CD4-positive, alpha-beta T cell treated with Interleukin-17A for 4 hours (primary cell): ENCODE measurements at places on chromosomes 3 and 15.

DNA sequence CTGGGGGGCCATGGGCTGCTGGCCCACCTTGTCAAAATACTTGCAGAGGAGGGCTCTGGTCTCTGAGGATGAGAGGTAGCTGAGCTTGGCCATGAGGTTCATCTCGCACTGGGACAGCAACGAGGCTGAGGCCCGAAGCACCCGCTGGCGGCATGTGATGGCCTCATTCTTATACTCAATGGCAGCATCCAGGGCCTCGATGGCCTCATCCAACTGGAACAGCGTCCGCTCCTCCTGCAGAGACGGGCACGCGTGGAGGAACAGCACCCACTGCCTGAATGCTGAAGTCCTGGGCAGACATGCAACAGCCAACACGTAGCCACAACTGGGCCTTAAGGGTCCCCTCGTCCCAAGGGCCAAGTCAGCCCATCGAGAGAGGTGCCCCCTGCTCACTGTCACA lies 25.0 kb downstream of the KIF7 start:
- no peak for DNase-seq

GRCh38 chr3:103644450-103644849 lies 1209.6 kb downstream of the ZPLD1 start:
- no peak for DNase-seq

DNA sequence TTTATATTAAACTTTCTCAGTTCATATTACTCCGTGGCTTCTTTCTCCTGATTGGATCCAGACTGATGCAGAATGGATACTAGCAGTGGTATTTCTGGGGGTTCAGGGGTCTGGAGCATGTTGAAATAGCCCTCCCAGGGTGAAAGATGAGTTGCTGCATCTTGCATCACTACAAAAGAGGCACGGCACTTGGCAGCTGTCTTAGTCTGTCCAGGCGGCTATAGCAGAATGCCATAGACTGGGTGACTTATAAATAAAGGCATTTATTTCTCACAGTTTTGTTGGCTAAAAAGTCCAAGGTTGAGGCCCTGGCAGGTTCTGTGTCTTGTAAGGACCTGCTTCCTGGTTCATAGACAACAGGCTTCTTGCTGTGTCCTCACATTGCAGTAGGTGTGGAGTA lies 660 bp upstream of the BCL2L10 start:
- DNase-seq: no peak

GRCh38 chr3:10554746-10555145 lies 49.4 kb upstream of the ATP2B2 start:
- DNase-seq: no peak

GRCh38 chr15:88232771-88233201 lies 23.8 kb downstream of the NTRK3 start:
- no peak for DNase-seq

DNA sequence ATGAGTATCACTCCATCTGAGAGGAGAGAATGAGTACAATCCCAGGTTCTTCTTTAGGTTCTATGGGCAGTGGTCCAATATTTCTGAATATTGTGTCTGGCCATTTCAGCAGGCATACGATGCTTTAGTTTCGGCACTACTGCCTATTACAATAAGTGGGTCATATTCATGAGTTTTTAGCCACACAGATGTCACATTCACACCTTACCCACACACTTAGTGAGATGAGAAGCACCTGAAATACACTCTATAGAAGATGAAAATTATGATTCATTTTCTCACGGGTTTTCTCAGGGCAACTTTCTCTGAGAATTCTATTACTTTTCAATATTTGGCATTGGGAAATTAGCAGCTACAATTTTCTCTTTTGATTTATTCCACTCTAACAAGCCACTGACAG lies 132.2 kb downstream of the TGFBR2 start:
- no peak for DNase-seq

DNA sequence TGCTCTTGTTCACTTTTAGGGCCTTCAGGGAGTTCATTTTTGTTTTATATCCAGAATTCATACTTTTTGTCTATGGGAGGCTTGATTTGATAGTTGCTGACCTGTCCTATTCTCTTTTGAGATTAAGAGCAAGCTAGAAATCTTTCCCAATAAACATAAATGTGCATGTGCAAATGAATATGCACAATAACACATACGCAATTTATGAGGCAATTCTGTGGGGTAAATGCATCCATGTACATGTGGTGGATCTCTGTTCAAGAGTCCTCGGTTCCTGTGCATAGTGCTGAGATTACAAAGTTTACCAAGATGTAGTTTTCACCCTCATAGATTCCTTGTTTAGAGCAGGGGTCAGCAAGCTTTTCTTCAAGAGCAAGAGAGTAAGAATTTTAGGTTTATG lies 640.7 kb downstream of the EDEM1 start:
- DNase-seq: no peak

DNA sequence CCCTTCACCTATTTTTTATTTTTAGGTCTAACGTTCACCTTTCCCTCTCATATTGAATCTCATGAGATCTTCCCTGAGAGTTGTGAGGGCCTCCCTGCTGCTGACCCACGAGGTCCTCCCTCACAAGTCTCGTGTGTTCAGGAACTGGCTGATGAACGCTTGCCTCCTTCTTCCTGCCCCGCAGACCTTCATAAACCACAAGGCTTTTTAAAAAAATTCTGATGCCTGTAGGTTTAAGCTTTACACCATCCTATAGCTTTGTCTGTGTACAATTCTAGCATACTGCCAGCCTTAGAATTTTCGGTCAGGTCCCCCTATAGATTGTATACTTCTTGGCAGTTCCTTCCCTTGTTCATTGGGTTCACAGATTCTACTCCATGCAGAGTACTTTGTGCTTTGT lies 50.5 kb downstream of the CHST2 start:
- peak; percentile 38 for DNase-seq

DNA sequence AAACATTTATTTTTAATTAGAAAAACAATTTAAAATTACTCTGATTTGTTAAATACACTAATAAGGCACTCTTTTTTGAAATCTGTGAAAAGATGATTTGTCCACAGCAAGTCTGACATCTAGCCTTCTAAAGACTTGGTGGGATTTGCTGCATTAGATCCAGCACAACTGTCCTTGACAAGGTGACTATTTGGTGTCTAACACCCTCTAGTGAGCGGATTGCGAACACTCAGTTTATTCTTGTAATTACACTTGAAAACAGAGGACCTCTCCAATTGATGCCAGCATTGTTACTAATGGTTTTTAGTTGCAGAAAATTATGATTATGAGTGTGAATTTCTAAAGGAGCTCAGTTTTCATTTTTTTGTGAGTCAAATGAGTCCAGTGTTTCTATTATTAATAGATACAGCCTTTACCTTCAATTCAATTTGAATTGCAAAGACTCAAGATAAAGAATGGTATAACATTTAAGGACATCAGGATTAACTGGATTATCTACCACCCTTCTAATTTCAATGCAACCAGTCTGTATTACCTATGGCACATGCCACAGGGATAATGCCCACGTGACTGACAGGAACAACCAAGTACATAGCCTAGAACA lies 29.7 kb upstream of the STRIT1 start:
- no peak for DNase-seq

DNA sequence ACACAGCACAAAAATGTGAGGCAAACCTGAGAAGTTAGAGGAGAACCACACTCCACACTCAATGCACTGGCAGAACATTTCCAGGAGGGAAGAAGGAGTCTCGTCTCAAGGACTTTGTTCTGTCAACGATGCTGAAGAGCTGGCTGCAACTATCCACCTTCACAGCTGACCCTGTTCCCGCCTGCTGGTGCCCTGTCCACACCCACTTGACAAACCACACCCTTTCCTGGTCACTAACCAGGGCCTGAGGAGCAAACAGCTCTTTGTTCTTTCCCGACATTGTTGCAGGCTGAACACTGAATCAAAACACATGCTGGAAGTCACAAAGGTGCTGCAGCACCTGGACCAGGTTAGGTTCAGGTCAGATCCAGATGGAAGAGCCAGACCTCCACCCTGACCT lies 92.6 kb upstream of the ARRDC4 start:
- DNase-seq: no peak

DNA sequence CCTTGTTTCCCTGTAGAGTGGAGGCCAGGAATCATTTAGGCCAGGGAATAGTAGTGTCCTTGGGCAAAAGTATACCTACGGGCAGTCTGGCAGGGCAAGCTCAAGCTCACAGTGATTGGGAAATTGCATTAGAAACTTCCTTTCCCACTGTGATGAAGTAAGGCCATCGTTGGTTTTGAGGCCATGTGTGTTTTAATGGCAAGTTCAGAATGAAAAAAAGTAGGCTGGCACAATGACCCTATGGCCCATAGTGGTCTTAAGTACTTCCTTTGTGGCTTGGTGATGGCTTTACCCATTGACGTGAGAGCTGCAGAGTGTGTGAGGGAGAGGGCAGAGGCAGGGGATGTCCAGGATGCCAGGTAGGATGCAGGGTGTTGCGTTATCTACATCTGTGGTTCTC lies 28.8 kb downstream of the LIMD1 start:
- DNase-seq: no peak

GRCh38 chr3:180782195-180782984 lies 103.1 kb upstream of the CCDC39 start:
- DNase-seq: no peak

DNA sequence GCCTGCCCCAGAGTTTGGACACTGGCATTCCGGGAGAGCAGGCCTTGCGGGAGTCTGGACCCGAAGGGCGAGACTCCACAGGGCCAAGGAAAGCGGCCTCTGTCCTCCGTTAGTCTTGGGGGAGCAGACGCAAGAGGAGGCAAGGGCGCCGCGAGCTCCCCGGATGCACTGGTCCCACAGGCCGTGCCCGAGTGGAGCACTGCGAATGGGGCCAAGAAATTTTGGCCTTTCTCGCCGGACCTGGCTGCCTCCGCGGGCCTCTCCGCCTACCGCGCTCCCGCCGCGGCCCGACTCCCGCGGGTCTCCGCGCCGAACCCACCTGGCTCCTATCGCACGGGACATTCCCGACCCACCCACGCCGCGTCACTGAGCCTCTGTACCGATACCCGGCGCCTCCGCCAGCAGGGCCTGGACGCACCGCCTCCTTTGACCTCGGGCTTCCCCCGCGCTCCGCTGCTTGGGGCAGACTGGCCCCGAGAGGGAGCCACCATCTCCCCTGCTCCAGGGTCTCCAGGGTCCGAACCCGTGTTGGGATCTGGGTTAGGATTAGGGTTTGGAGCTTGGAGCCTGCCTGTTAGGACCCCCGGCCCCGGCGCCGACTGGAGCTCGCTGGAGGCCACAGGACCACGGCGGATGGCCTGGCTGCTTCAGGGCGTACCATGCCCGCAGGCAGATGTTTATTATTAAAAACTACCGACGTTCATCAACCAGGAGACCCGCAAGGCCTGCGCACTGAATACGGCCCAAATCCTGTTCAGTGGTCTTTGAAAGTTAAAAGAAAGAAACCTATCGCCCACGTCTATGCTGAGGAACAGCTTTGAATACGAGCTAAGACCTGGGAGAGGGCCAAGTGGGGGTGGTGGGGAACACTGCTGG lies 11.7 kb downstream of the SHOX2 start:
- no peak for DNase-seq

GRCh38 chr3:179236669-179237301 lies 14.1 kb downstream of the KCNMB3 start:
- no peak for DNase-seq

DNA sequence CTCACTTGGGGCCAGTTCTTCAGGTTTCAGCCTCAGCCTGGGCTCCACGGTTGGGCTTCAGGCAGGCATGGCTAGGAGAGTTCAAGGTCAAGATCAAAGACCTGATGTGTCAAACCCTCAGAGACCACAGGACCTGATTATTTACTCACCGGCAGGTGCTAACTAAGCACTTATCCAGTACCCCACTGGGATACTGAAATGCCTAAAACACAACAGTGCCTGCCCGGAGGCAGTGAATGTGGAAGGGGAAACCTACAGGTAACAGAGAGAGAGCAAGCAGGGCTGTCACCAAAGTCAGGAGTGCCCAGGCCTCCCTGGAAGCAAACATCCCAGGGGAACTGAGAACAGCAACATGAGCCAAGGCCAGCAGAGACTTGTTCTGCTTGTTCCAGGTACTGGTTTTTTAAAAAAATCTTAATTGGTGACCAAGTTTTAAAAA lies 6.7 kb downstream of the IDH2 start:
- peak; percentile 25 for DNase-seq

DNA sequence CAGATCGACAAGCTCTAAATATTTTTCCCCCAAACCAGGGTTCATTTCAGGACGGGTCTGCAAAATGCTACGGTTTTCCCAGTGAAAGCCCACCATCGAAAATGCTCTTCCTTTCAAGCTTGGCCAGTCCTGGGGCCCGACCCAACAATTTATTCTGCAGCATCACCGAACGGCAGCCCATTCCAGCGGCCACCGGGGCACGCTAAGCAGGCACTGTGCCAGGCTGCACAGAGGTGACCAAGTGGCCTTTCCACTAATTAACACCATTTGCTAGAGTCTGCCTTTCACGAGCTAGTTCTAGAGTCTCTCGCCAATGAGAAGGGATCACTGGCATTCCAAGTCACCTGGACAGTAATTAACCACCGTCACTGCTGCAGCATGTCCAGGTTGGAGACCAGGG lies 14.4 kb downstream of the RGMA start:
- no peak for DNase-seq

GRCh38 chr3:65979731-65980130 lies 59.0 kb downstream of the MAGI1 start:
- DNase-seq: no peak

- no peak for DNase-seq
These were observed 114.3 kb upstream of the UBE2E1 start for GRCh38 chr3:23691357-23691895.

DNA sequence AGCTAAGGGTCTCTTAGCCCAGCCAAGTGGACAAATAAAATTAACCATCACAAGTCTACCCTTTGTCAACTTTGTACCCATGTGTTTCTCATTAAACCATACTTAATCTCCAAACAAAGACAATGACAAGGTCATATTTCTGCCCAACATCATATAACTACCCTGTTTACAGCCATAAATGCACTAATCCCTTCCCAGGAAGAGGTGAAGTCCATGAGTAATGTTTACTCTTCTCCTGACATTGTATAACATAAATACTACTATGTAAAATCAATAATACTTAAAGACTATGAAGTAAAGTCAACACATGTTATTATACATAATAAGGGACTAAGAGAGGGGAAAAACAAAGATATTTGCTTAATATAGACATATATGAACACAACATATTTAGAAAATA lies 38.5 kb upstream of the FAN1 start:
- DNase-seq: no peak

DNA sequence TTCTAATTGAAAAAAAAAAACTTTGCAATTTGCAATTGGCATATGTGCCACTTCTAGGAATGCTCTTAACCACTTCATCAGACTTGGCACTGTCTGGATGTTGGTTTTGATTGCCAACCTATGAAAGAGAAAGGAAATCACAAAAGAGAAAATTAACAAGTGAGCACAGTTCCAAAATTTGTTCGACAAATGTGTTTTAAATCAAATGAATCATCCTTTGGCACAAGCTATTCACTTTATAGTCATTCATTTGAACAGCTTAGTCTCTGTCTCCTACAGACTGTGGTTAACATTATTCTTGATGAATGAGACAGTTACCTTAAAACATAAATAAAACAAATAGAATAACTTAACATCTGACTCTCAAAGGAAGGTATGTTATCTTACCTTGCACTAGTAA lies 265.0 kb downstream of the EPHA3 start:
- no peak for DNase-seq
